ENCODE measurements at places on chromosomes 4 and X.

DNA sequence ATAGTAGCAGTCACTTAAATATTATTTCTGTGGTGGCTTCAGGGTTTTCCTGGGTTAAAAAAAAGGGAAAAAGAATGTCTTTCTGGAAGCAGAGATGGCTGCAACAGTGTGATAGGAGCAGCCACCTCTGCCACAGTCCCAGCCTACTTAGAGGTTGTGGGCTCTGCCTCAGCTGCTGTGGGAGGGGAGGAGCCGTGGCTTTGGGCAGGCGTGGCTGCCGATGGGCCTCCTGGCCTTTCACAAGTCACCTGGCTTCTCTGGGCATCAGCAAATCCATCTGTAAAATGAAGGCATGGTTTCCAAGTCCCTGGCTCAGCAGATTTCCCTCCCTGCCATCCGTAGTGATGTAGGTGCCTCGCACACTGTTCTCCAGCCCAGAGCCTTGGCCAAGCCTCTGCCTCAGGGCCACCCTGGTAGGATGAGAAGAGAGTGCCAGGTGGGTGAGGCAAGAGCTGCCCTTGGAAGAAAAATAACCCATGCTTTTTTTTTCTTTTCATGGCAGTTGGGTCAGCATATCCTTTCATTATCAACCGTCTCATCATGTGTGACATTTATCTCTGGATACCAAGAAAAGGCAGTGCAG, 66.1 kb downstream of the PTTG2 start:
- no peak for DNase-seq

DNA sequence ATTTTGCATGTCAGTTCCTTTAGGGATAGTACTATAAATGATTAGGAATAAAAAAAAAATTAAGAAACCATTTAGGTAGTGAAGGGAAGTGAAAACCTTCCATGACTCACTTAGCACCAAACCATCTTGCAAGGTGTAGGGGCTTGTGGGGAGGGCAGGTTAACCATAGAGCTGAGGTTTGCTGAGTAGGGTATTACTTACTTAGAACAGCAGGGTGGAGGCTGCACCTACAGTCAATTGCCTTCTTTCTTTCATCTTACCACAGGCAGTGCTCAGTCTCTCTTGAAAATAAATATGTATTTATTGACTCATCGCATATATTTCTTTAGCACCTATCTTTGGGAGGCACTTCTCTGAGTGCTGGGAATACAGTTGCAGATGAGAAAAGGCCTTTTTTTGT, 104.9 kb upstream of the GIMD1 start:
- no peak for DNase-seq

- DNase-seq = no peak
Measured at GRCh38 chr4:181350615-181351415, 892.4 kb upstream of the TENM3 start.

GRCh38 chrX:53321230-53321942, 40.0 kb upstream of the IQSEC2 start:
- peak; percentile 15 for DNase-seq

GRCh38 chr4:165410214-165410613, 31.4 kb downstream of the CPE start:
- DNase-seq = no peak

- peak; percentile 92 for DNase-seq
Measured at GRCh38 chrX:74450803-74451449, 29.6 kb downstream of the SLC16A2 start.

- DNase-seq = peak; percentile 67
Measured at GRCh38 chr4:182212211-182212761, 30.9 kb upstream of the TENM3 start.
